ENCODE measurements at places on chromosomes 2 and 18.

DNA sequence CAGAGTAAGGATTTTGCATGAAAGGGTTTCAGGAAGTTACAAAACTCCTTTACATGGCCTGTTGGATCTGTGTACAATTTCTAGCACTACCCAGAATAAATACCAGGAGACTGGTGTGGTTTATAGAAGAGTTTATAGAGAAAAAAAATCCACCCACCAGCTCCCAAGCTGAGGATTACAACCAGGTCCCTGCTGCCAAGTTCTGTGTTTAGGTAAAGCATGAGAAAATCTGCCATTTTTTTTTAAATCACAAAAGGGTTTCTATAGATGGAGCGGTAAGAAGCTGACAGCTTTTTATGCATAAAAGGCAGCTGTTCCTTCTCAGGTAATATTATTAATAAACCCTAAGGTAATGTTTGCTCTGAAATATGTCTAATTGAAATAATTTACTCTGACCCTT lies 545.4 kb upstream of the ZEB2 start:
- no peak for DNase-seq

- DNase-seq, result no peak
Measured at GRCh38 chr2:212142631-212143030, 396.0 kb downstream of the ERBB4 start.

GRCh38 chr2:190569994-190570755 lies 35.7 kb upstream of the NEMP2 start:
- no peak for DNase-seq

DNA sequence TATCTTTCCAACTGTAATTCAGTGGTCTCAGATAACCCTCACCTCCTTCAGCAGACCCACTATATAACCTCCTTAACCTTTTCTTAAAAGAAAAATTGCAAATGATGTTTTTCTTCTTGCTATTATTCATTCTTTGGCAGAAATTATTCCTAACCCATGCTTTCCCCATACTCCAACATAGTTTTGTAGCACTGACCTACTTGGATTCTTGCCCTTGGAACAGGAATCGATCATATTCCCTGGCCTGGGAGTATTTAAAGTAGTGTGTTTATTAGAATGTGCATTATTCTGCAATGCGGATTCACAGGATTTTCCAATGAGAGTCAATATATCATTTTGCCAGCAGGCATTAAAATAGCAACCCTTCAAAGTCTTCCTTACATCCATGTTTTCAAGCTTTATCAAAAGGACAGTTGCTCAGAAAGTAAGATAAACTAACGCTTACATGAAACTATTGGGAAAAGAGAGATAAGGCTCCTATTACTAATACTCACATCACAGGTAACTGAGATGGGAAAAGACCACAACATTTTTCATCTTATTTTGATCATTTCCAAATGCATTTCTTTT lies 37.4 kb downstream of the CHN1 start:
- DNase-seq, result no peak

DNA sequence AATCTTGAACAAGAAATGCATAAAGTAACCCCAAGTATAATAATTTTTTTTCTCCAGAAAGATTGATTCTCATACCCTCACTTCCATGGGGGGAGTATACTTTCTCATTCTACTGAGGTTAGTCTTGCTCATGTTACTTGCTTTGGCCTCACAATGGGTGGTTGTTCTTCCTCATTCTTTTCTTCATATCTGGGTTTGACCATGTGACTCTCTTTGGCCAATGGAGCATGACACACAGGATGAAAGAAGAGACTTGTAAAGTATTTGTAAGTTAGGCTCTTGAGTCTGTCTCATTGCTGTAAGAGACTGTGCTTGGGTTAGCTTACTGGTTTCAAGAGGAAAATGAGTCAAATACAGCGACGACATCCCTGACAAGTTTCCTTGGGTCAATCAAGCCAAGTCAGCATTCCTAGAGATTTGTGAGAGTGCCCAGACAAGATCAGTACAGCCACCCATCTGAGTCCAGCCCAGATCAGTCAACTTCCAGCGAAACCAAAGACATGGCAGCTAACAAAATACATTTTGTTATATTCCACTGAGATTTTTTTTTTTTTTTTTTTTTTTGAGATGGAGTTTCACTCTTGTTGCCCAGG lies 970.2 kb downstream of the BCL11A start:
- DNase-seq, result peak; percentile 14

- DNase-seq, result no peak
Measured at GRCh38 chr18:74631623-74632350, 34.1 kb downstream of the ZNF407 start.

DNA sequence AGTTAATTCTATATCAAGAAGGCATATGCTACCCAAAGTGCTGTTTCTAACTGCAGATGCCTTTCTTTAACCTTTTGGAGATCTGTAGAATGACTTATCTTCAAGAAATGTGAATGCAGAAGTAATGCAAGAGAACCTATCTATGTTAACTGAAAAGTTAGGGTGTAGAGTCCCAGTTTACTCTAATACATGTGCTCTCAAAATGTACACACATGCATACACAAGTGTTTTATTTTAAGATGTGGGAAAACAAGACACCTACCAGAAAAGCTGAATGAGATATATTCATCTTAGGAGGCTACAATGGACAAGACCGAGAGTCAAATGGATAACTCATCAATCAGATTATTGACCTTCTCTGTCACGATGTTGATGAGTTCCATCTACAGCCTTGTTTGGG lies 80.9 kb downstream of the CDCA7 start:
- DNase-seq, result no peak

DNA sequence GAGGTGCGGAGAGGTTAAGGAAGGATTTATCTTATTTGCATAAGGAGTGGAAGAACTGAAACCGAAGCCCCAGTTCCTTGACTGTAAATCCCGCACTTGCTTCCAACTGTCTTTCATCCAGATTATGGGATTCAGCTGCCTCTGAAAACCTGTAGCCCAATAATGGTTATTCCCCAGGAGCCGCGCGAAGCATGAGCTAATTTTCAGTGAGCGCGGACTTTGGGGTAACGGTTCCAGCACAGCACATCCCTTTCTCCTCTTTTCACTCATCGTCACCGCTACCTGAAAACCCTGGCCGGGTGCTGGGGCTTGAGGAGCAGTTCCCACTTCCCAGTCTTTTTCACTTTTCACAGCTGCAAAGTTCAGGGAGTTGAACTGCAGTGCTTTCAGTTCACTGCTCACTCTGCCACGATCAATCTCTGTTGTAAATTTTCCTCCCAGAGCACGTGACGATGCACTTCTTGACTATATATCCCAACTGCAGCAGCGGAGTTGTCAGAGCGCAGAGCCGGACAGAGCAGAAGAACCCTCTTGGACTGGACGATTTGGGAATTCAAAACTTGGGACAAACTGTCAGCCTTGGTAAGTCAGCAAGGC lies at the start of gene KCNE4:
Gene KCNE4 (plus strand): TSS at position 498 of the 597 bp plus-strand sequence. CDS start 641 bp downstream, outside the sequence.
- peak; percentile 67 for DNase-seq

GRCh38 chr2:114009205-114009944 lies 119.5 kb downstream of the ACTR3 start:
- no peak for DNase-seq

GRCh38 chr2:174878537-174879147 lies 114.4 kb upstream of the CHRNA1 start:
- no peak for DNase-seq

GRCh38 chr18:9949861-9950260 lies 36.0 kb downstream of the VAPA start:
- no peak for DNase-seq

All from DMS53 (cell line).